ENCODE measurements at places on chromosomes 2 and 18.

GRCh38 chr2:33018271-33018670 is 71.5 kb downstream of the LTBP1 start:
- no peak for DNase-seq

DNA sequence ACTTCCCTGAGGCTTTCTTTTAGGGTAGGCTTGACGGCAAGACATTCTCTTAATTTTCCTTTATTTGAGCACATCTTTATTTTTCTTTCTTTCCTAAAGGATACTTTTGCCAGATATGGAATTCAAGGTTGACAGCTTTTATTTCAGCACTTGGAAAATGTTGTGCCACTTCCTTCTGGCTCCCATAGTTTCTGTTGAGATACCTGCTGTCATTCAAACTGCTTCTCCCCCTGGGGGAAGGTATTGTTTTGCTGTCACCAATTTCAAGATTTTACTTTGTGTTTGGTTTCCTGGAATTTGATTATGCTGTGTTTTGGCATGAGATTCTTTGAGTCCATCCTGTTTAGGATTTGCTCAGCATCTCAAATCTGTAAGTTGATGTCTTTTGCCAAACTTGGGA is 39.1 kb upstream of the TWIST2 start:
- no peak for DNase-seq

GRCh38 chr18:46916551-46917107 is 678 bp downstream of the PIAS2 start:
- DNase-seq = peak; percentile 74

DNA sequence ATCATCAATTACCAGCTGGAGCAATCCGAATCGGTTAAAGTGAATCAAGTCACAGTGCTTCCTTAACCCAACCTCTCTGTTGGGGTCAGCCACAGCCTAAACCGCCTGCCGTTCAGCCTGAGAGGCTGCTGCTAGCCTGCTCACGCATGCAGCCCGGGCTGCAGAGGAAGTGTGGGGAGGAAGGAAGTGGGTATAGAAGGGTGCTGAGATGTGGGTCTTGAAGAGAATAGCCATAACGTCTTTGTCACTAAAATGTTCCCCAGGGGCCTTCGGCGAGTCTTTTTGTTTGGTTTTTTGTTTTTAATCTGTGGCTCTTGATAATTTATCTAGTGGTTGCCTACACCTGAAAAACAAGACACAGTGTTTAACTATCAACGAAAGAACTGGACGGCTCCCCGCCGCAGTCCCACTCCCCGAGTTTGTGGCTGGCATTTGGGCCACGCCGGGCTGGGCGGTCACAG is 496 bp upstream of the ITGA4 start:
- no peak for DNase-seq

- DNase-seq = no peak
Measured at GRCh38 chr2:208294482-208295024, 28.5 kb downstream of the PIKFYVE start.

GRCh38 chr2:31294196-31294595 is 60.2 kb downstream of the EHD3 start:
- no peak for DNase-seq

- DNase-seq = no peak
Measured at GRCh38 chr18:3014503-3015203, 1.7 kb upstream of the LPIN2 start.

All from right kidney (tissue), 9 donors.